ENCODE measurements at places on chromosomes 1 and 21. TPM values are rescaled to one million over a fixed set of nuclear protein-coding genes. Genes with fewer than 3 reads are reported as not detected.

GRCh38 chr1:228538831-228539230, 51.6 kb downstream of the RNF187 start:
- no peaks in the 10 kb centered on the region for H3K4me1 ChIP-seq
- H3K4me3 ChIP-seq = no peak overlapping the region
- H3K27ac ChIP-seq = no peak overlapping the region

DNA sequence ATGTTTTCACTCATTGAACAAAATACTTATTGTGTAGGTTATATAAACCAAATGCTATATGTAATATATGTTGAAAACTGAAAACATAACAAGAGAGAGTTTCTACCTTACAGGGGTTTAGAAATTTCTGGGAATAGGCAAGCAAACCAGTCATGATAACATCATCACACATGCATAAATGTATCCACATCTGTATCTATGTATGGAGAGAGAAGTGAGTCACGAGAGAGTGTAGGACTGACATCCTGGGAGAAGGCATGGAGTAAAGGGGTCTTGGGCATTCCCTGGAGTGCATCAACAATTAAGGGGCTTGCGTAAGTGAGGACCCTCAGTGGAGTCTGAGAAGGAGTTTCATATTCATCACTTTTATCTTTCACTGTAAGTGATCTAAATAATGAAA, 65.5 kb downstream of the PCNX2 start:
- no peak overlapping the region for H3K27ac ChIP-seq
- DNase-seq = no peak
- no peaks in the 10 kb centered on the region for H3K27me3 ChIP-seq
- H3K4me1 ChIP-seq = no peaks in the 10 kb centered on the region
- H3K36me3 ChIP-seq = no peaks in the 10 kb centered on the region
- no peak overlapping the region for H3K4me3 ChIP-seq

- H3K27me3 ChIP-seq = no peaks in the 10 kb centered on the region
- no peaks in the 10 kb centered on the region for H3K36me3 ChIP-seq
- H3K4me1 ChIP-seq = peaks cover 5% of the 10 kb centered on the region
- H3K27ac ChIP-seq = no peak overlapping the region
These were observed 29.3 kb upstream of the NLRP3 start for GRCh38 chr1:247386687-247387086.

Gene SPRR5
- total RNA-seq = not detected

Gene CASQ2
- total RNA-seq = 0.22 TPM

DNA sequence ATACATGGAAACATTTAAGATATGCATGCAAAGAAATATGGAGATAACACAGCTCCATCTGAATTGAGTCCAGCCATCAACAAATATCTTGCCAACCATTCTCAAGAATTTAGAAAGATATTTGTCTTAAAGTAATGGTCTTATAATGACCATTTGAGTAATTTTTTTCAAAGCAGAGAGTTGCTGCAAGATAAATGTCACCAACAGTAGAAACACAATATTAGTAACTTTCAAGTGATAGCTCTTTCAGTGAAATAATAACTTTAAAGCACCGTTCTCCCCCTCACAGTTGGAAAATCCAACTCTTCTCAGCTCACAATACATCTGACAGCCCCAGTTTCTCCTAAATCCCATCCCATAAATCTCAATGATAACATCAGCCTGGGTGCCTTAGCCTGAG, 481.0 kb upstream of the ADAMTS5 start:
- H3K36me3 ChIP-seq = no peaks in the 10 kb centered on the region
- H3K4me3 ChIP-seq = no peak overlapping the region
- no peaks in the 10 kb centered on the region for H3K27me3 ChIP-seq
- no peak overlapping the region for H3K27ac ChIP-seq
- no peak for DNase-seq

DNA sequence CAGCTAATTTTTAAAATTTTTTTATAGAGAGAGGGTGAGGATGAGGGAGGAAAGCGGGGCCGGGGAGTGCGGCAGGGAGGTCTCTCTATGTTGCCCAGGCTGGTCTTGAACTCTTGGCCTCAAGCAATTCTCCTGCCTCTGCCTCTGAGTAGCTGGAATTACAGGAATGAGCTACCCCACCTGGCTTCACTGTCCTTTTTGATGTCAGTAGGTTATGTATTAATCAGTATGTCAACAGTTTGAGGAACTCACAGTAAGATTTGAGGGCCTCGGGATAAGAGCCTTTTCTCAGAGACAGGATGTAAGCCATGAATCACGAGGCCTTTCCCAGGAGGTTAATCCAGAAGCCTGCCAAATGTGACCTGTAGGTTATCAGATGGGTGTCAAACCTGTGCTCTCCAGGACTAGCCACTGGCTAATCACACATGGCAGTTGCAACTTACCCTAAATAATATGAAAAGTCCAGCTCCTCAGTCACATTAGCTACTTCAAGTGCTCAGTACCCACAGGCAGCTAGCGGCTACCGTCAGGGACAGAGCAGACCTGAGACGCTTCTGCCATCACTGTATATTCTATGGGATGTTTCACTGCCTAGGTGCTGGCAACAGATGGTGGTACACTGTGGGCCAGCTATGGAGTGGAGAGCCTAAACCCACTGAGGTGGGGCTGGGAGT, 33.1 kb downstream of the TRIM67 start:
- DNase-seq = no peak
- H3K27ac ChIP-seq = no peak overlapping the region
- no peaks in the 10 kb centered on the region for H3K27me3 ChIP-seq
- H3K4me3 ChIP-seq = no peak overlapping the region
